ENCODE measurements at places on chromosomes 2 and 18.

GRCh38 chr2:73700131-73700611 lies 37.0 kb downstream of the TPRKB start:
- no peak for DNase-seq

DNA sequence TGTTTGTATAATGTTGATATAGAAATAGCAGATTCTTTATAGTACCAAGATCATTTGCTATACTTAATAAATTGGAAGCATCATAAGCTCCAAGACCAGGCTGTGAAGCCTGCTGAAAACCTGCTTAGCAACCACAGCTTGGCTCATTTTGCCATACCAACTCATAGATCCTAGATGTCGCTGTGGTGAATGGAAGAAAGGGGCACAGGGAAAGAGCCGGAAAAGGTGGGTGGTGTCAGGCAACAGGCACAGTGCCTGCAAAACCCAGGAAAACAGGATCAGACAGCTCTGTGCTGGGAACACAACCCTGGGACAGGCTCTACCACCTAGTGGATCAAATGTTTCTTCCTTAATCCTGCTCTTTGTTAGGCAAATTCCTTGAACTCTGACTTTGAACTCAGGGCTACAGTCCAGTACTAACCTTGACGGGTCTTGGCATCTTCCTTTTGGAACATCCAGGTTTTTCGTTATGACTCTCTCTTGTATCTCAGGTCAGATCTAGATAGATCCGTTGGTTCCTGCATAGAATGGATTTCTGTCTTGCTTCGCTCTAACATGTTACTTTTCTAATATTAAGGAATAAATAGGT lies 31.6 kb downstream of the TWSG1 start:
- peak; percentile 27 for DNase-seq

DNA sequence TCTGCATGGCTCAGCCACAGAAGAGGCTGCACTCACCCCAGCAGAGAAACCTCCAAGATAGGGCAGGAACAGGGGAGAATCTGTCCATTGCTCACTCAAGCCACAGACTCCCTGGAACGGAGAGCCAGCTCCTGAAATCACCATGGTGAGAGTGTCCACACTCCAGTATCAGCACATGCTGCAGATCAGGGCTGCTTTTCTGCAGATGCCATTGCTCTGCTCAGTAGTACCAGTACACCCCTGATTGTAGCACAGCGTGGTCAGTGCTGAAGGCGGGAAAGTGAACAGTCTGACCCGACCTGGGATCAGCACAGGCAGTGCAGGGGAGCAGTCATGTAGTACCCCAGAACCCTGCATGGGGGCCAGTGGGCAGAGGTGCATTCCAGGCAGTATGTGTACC lies 73.9 kb downstream of the GYPC start:
- DNase-seq, result no peak

GRCh38 chr2:219285373-219285735 lies 6.2 kb downstream of the DNAJB2 start:
- DNase-seq, result no peak

GRCh38 chr2:85539361-85540132 lies 579 bp downstream of the MAT2A start:
- DNase-seq, result peak; percentile 63

- peak; percentile 66 for DNase-seq
Observed at GRCh38 chr18:75070625-75071483, 138.1 kb downstream of the PTGR3 start.

- DNase-seq, result no peak
Observed at GRCh38 chr18:29647700-29648099, 1394.8 kb downstream of the DSC3 start.

DNA sequence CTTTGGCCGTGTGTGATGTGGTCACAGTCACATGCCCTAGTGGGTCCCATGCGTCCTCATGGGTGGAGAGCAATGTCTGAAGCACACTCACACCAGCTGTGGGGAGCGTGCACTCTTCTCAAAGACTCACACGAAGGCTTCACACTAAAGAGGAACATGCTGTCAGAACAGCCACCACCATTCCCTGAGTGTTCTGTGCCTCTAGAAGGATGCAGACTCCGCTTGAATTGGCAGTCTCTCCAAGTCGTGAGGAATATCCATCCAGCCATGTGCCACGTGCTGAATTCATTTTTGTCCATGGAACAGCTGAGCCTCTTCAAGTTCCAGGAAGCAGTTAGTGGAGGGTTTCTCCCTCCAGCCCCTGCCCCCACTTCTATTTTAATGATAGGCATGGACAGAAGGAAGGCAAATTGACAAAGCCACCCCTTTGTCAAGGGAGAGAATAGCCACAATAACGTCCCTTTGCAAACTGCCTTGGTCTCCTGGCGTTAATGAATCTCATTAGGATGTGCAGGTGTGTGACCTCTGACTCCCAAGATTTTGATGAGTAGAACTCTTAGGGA lies 464.3 kb upstream of the ID2 start:
- DNase-seq, result no peak

DNA sequence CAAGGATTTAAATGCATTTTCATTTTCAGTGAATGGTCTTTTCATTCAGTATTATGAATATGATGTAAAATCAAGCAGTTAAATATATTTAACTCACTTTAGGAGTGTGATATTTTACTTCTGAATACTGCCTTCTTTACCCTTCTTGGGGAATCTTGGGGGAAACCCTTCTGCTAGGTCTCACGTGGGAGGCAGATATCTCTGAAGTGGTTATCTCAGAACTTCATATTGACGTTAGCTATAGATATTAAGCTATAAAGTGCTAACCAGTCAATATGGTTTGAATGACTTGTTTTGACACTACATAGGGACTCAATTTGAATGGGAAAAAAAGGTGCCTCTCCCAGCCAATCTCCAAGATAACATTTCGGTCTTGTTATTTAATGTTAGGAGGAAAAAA lies 9.8 kb downstream of the REL start:
- DNase-seq, result no peak

- peak; percentile 51 for DNase-seq
Observed at GRCh38 chr2:172181840-172182239, 79.1 kb upstream of the DLX2 start.

- peak; percentile 97 for DNase-seq
Observed at GRCh38 chr2:173184031-173185004, 108.7 kb downstream of the MAP3K20 start.

GRCh38 chr2:108270768-108271506 lies 17.8 kb upstream of the SULT1C2 start:
- peak; percentile 35 for DNase-seq

Data from Daoy (cell line).